ENCODE measurements at places on chromosomes 5 and 9.

- no peak for DNase-seq
These were observed 15.6 kb downstream of the PTGS1 start for GRCh38 chr9:122386311-122386872.

- no peak for DNase-seq
These were observed 56.9 kb upstream of the ASS1 start for GRCh38 chr9:130387905-130388304.

- no peak for DNase-seq
These were observed 53.6 kb downstream of the RAB24 start for GRCh38 chr5:177249761-177250537.

GRCh38 chr5:36378551-36378950 lies 76.8 kb upstream of the RANBP3L start:
- no peak for DNase-seq
